ENCODE measurements at places on chromosomes 5 and 9. TPM values are rescaled to one million over a fixed set of nuclear protein-coding genes. Genes with fewer than 3 reads are reported as not detected.

Gene IL17B
- not detected for total RNA-seq

Gene SARDH
- total RNA-seq: 7.4 TPM

Gene CCL28
- total RNA-seq: 1.6 TPM

Gene WDR31
- 2.1 TPM for total RNA-seq

Gene LECT2
- total RNA-seq: not detected

Gene ARHGAP26
- 3.3 TPM for total RNA-seq

Gene TMEM215
- not detected for total RNA-seq

Gene CATSPER3
- total RNA-seq: 0.25 TPM

Gene RNF183
- total RNA-seq: not detected

Gene AKNA
- 4.2 TPM for total RNA-seq

Gene CCDC152
- total RNA-seq: 3.8 TPM

Gene FAM153A
- total RNA-seq: not detected

Gene ADRA1B
- total RNA-seq: 0.25 TPM

Gene GRIN3A
- total RNA-seq: under 0.01 TPM

Gene SPATA31E1
- not detected for total RNA-seq
